ENCODE measurements at places on chromosomes 2 and 18.

DNA sequence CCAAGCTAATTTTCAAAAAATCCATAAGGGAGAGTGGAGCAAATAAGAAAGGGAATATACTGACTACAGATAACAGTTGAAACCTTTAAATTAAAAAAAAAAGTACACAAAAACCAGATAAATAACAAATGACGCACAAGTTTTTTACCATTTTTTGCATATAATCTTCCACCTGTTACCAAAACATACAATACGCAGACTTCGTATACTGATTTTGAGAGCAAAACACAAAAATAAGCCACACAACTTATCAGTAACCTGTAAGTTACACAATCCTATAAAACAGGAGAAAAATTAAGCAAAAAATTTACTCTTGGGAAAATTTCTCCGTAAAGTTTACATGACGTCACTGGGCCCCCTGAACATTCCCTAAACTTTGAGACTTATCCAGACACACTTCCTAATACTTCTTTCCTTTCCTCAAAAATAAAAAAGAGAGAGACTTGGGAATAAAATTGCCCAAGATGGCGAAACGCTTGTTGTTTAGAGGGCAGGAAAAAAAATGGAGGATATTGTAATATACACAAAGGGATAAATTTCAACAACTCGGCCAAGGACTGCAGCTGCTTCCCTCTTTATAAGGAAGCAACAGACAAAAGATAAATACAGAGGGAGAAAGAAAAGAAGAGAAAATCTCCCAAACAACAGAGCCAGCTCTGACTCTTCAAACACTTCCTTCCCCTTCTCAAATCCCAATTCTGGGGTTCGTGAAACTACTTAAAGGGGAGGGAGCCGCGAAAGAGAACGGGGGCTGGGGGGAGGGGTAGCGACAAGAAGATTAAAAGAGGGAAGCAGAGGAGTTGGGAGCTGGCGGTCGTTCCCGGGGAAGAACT is 1.6 kb downstream of the BAZ2B start:
- DNase-seq: no peak

DNA sequence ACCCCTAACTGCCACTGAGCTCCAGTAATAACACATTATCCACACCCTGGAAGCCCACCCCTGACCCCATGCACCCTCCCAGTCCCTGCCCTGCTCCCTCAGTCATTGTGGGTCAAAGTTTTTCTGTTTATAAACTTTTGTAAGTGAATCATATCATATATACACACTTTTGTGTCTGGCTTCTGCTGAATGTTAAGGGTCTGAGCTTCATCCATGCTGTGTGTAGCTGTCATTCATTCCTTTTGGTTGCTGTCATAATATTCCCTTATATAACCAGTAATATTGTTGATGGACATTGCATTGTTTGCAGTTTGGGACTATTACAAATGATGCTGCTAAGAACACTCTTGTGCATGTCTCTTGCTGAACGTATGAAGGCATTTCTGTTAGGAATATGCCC is 14.5 kb downstream of the CNNM4 start:
- no peak for DNase-seq

GRCh38 chr2:222926915-222927314 is 66.1 kb downstream of the ACSL3 start:
- DNase-seq: no peak

DNA sequence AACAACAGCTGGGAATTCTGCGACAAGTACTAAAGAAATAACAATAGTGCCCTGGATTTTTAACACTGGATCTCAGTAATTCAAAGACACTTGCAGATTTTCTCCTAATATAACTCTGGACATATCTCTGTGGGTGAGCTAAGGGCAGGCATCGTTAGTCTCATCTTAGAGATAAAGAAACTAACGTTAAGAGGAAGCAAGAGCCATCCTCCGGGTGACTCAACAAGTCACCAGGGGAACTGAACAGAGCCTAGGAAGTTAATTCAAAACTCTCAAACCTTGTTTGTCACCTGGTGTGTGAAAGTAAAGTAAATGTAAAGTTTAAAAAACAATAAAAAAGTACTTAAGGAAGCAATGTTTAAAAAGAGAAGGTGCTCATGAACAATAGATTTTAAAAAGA is 41.6 kb upstream of the NRP2 start:
- DNase-seq: no peak

All from body of pancreas (tissue), 4 donors.